Muscle of back (tissue), 13 donors: ENCODE measurements at places on chromosomes 13 and 19. TPM values are rescaled to one million over a fixed set of nuclear protein-coding genes. Genes with fewer than 3 reads are reported as not detected.

DNA sequence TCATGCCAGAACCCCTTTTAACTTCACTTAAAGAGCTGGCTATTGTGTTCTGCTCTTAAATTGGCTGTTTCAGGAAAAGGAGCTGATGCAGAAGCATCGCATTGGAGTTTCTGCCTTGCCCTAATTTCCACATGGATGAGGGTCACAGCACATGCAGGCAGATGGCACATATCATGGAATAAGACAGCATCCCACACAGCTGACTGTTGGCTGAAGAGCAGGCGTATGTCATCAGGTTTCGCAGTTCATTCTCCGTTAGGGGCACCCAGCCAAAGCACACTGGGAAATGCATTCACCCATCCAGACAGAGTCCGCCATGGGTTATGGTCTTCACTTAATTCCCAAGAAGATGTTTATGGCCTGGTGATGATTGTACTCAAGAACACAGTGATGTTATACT lies 572.5 kb downstream of the LIG4 start:
- DNase-seq: no peak

- no peak for DNase-seq
Measured at GRCh38 chr19:8045872-8046568, 6.5 kb upstream of the CCL25 start.

Gene KLK5
- polyA plus RNA-seq: not detected

Gene VWA8
- 11.1 TPM for polyA plus RNA-seq

Gene PABPC3
- polyA plus RNA-seq: 0.57 TPM

Gene TMEM86B
- 2.8 TPM for polyA plus RNA-seq

DNA sequence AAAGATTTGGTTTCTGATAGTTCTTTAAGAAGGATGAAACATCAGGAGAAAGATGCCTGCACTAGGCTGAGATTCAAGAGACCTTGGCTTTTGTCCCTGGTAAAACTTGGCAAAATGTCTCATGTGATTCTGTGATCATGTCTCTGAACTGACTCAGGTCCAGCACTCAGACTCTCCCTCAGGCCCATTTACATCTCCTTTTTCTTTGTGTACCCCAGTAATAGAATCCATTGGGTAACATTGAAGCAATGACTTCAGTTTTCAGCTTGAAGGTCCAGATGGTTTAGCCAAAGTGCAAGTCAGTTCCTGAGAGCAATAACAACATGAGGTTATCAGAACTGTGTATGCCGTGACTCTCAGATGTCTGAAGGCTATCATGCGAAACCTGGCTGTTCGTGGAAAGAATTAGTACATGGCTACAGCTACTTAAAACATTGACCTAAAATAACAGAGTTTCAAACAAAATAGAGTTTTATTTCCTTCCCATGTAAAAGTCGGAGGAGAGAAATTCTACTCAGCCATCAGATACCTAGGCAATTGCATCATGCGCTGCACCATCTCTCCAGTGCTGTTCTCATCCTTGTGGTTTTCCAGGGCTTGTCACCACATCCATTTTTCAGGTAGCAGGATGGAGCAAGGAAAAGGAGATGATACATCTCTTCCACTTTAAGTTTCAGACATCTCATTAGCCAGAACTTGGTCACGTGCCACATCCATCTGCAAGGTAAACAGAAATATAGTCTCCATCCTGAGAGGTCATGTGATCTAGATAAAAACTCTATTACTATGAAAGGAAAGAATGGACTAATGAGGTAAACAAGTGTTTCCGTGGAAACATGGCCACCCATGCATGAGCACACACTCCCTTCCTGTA lies 117.3 kb downstream of the POSTN start:
- peak; percentile 94 for DNase-seq

DNA sequence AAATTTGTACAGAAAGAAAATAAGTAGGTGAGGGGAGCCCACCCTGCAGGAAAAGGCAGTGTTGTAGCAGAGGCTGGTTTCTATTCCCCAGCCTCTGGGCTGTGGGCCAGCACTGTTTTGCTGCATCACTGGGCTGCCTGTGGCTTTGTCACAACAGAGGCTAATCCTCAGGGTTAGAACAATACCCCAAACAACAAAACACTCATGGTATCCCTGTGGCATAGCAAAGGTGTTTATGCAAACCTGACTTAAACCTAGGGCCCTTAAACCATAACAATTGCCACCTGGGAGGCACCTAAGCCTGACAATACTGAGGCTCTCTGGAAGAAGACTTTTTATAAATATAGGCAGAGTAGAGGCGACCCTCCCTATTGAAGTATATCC lies 314.7 kb downstream of the OLFM4 start:
- no peak for DNase-seq

GRCh38 chr19:58575183-58576041 lies 2.3 kb upstream of the MZF1 start:
- DNase-seq: peak; percentile 96

- no peak for DNase-seq
Measured at GRCh38 chr13:104967836-104968630, 1567.4 kb downstream of the EFNB2 start.

- DNase-seq: no peak
Measured at GRCh38 chr19:30314056-30314804, 58.0 kb upstream of the ZNF536 start.

DNA sequence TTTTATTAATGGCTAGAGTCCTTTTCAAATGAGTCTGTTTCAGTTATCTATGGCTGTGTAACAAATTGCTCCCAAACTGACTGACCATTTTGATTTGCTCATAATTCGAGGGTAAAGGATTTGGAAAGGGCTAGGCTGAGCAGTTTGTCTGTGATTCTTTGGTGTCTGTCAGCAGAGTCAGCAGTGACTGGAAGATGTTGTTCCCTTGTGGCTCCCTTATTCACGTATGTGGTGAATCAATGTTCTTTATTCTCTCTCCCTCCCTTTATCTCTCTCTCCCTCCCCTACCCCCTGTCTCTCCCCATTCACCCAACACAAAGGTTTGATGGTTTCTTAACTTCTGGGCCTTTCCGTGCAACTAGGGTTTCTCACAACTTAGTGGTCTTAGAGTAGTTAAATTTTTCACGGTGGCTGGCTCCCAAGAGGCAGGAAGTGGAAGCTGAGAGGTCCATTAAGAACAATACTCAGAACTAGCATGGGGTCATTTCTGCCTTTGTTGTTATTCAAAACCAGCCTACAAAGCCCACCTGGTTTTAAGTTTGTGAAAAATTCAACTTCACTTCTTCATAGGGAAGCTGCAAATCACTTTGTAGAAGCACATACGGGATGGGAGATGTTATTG lies 772.5 kb upstream of the SLITRK1 start:
- DNase-seq: no peak
